GM10248 (cell line): ENCODE measurements at places on chromosomes 2 and 18.

DNA sequence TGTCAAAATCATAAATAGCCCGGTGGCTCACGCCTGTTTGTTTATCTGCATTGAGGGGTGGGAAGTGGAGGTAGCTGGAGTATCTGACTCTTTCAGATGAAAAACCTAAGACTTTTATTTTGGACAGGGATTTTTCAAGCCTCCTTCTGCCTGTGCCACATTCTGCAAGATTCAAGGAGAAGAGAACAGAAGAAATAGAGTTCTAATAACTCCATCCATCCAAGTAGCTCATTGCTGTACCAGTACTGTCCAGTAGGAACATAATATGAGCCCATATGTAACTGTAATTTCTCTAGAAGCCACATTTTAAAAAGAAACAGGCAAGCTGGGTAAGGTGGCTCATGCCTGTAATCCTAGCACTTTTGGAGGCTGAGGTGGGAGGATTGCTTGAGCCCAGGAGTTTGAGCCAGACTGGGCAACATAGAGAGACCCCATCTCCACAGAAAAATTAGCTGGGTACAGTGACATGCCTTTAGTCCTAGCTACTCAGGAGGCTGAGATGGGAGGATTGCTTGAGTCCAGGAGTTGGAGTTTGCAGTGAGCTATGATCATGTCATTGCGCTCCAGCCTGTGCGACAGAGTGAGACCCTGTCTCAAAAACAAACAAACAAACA is 35.4 kb upstream of the NT5DC4 start:
- DNase-seq = no peak

DNA sequence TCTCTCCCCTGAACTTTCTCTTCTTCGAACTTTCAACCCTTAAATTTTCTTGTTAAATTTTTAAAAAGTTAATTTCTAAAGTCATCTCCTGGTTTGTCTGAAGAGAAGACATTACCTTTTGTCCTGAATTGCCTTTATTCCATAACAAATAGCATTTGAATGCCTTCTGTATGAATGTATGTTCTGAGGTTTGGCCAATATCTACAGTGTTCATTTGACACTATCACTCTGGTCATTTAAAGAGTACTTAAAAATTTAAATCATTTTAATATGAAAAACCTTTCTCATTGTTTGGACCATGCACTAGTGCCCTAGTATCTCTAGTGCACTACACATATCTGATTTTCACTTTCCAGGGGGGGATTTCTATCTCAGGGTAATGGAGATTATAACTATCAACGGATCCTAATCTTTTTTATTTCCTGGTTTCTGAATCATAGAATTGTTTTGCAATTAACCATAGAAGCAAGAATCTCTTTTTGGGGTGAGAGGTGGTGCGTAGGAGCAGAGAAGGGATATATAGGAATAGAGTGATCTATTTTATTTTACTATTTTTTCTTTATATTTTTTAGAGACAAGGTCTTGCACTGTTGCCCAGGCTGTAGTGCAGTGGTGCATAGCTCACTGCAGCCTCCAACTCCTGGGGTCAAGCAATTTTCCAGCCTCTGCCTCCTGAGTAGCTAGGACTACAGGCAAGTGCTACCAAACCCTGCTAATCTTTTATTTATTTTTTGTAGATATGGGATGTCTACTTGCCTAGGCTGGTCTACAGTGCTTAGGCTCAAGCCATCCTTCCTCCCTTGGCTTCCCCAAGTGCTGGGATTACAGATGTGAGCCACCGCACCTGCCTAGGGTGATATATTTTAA is 25.5 kb downstream of the TANC1 start:
- DNase-seq = no peak

DNA sequence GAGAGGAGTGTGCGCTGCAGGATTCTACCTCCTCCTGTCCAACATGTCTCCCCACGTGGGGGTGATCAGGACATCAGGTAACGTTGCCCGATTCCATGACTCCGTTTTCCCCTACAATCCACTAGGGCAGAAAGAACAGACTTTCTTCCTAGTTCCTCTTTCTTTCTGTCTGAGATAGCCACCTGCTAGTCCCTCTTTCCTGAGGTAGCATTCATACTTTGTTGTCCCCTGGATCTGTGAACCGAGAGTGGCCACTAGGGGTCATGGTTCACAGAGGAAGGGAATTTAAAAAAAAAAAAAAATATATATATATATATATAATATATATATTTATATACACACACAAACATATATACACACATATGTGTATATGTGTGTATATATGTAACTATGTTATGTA is 210.0 kb upstream of the ZNF521 start:
- DNase-seq = peak; percentile 25

GRCh38 chr18:21903709-21904108 is 163.1 kb downstream of the MIB1 start:
- DNase-seq = no peak

DNA sequence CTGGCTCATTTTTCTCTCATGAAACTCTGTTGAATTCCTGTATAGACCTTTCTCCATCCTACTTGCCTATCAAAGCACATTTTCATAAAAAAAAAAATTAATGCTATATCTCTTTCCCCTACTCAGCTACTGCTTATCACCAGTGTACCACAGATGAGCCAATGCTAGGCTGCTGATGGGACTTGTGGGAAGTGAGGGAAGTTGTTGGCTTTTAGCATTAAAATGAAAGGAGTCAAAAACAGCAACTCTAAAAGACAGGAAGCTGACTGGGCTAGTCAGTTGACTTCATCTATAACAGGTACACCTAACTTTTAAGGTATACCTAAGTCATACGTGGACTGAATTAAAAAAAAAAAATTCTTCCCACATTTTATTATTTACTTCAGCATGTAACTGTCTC is 102.1 kb downstream of the FAM117B start:
- DNase-seq = no peak
